ENCODE measurements at places on chromosomes 5 and 9.

DNA sequence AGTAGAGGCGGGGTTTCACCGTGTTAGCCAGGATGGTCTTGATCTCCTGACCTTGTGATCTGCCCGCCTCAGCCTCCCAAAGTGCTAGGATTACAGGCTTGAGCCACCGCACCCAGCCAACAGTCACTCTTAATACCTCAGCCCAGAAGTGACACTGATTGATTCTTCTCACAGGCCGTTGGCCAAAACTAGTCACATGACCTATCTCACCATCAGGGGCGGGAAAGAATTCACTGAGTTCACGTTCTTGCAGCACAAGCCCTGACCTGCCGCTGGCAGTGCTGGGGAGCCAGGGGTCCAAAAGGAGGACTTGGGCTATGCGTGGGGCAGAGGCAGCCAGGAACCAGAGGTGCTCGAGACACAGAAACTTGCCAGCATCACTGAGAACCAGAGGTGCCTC is 55.0 kb upstream of the CPLX2 start:
- DNase-seq, result no peak

DNA sequence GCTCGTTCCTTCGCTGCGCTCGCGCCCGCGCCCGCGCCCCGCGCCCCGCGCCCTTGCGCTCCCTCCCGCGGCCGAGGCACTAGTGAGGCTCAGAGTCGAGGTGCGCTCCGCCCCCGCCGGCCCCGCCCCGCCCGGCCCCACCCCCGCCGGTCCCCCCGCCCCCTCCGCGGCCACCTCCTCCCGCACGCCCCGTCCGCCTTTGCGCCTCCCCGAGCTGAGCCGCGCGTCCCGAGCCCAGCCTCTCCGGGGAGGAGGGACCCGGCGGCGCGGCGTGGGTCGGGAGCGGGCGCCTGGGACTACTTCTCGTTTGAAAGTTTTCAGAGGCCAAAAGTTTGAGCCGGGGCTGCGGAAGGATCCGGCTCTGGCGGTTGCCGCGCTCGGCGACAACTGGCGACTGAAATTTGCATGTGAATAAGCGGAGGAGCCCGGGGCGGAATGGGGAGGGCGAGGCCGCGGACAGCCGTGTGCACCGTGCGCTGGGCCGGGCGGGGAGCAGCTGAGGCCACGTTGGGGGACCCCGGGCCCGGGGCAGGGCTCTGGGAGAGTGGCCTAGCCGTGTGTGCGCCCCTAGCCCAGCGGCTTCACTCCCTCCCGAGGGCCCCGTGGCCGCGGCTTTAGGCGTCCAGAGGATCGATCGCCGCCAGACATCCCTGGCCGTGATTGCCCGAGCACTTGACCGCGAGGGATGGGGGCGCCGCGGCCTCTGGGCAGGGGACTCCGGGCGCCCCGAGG is at the start of gene NOTCH1:
Gene NOTCH1 (minus strand): TSS at position 84 of the 732 bp plus-strand sequence. CDS start 262 bp downstream, outside the sequence.
- peak; percentile 91 for DNase-seq

DNA sequence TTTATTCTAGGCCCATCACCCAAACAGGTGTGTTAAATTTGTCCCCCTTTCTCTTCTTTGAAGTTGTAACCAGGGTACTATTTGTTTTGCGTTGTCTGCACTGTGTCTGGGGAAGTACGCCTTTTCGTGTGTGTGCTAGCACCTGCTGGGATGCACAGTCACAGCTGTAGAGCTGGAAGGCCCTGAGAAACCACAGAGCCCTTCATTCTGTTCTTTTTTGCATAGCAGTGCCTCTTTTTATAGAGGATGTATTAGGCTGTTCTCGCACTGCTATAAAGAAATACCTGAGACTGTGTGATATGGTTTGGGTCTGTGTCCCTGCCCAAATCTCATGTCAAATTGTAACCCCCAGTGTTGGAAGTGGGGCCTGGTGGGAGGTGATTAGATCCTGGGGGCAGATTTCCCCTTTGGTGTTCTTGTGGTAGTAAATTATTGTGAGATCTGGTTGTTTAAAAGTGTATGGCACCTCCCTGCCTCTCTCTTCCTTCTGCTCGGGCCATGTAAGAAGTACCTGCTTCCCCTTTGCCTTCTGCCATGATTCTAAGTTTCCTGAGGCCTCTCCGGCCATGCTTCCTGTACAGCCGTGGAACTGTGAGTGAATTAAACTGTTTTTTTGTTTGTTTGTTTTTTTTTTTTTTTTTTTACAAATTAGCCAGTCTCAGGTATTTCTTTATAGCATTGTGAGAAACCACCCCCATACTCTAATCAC is 14.0 kb downstream of the SEC61B start:
- DNase-seq, result no peak

DNA sequence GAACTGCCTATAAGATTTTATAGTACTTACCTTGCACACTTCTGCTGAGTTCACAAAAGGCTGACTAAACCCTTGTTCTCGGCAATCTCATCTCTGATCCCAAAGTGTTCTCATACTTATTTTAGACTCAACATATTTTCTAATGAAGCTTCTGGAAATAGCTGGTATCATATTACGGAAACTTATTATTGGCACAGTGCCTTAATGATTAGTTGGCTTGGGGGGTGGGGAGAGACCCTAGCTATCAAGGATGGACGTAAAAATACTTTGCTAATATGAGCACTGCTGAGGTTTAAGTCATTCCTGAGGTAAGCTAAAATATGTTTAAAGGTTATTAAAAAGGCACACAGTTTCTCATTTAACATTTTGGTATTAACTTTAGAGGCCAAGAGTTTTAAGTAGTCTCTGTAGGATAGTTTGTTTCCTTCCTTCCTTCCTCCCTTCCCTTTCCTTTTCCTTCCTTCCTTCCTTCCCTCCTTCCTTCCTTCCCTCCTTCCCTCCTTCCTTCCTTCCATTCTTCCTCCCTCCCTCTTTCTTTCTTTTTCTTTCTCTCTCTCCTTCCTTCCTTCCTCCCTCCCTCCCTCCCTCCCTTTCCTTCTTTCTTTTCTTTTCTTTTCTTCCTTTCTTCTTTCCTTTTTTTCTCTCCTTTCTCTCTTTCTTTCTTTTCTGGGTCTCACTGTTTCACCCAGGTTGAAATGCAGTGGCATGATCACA is 31.5 kb downstream of the ZSWIM6 start:
- no peak for DNase-seq

GRCh38 chr5:154813736-154814135 is 36.7 kb downstream of the FAXDC2 start:
- peak; percentile 29 for DNase-seq

DNA sequence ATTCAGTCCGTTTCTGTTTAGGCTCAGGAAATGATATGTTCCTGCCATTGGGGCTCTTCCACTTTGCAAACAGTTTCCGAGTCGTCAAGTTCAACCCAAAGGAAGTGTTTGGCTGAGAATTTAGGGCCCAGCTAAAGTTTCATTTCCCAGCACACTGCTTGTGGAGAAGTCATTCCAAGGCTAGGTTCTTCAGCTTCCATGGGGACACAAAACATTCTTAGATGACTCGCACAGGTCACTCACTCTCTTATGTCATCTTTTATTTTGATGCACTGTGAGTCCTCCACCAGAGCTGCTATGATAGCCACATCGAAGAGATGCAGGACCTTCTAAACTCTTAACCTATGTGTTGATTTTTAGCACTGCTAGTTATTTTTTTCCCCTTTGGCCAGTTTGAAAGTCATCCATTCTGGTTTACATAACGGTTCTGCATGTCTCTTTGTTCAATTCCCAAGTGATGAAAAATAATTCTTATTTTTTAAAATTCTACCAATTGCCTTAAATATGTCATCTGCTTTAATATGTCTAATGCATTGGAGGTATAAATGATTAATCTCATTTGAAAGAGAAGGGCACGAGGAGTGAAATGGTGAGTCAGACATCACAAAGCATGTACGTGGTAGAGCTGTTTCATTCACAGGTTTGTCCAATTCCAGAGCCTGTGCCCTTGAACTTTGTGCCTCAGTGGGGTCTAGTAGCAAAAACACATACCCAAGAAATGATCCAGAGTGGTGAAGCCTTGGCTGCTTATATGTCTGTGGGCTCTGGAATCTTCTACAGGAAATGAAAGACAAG is 84.3 kb downstream of the ZNF462 start:
- DNase-seq, result no peak

- DNase-seq, result no peak
Measured at GRCh38 chr5:61806491-61807020, 474.5 kb downstream of the ZSWIM6 start.

- DNase-seq, result no peak
Measured at GRCh38 chr9:33619666-33620404, 95.8 kb downstream of the ANKRD18B start.

- DNase-seq, result peak; percentile 82
Measured at GRCh38 chr9:35616681-35617459, 1.3 kb downstream of the CD72 start.

DNA sequence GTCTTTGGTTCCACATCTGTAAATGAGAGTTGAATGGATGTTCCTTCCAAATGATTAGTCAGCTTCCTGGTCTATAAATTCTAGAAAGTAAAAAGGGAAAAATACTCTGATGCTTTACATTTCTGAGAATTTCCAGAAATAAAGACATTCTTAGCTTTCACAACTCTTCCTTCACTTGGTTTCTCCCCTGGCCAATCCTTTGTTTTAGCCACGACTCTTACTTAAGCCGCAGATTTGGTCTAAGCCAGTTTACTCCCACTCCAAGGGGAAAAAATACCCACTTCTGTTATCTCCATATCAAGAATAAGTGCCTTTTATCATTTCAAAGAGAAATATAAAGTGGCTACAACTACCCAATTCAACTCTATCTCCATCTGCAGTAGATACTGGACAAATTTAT is 29.7 kb downstream of the PWWP2A start:
- no peak for DNase-seq

- peak; percentile 27 for DNase-seq
Measured at GRCh38 chr9:91208837-91209236, 152.9 kb downstream of the AUH start.

DNA sequence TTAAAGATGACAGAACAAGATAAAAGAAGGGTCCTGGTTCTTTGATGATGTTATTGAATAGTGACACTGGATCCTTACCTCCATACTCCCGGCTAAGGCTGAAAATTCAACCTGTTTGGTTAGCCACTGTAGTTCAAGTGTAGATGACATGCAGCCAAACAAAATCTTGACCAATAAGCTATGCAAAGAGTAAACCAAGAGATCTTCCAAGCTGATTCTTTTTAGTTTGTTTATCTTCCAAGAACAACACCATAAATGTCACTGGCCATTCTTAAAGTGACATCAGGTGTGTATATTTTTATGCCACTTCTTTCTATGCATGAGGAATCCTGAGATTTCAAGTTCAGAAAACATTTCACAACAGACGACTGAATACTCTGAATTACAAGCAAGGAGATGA is 141.5 kb upstream of the FST start:
- DNase-seq, result no peak

DNA sequence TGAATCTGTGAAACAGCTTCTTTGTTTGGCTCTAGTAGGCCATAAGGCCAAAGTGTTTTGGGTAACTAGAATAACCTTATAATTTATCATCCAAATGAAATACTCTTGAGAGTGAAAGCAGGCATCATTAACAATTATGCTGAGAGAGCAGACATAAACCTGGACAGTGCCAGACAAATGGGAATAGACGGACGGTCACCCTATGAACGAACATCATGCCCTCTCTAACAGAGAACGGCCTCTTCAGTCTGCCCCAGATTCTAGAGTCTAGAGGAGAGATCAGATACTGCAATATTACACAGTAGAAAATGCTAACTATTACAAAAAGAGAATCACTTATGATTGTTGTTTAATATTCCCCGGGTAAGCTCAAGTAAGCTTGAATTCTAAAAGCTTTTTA is 68.5 kb downstream of the APBA1 start:
- DNase-seq, result no peak

- DNase-seq, result no peak
Measured at GRCh38 chr5:51273021-51273420, 110.2 kb upstream of the ISL1 start.

- DNase-seq, result no peak
Measured at GRCh38 chr5:55895346-55895745, 44.2 kb downstream of the IL31RA start.

- DNase-seq, result no peak
Measured at GRCh38 chr5:164868761-164869160, 1363.3 kb downstream of the MAT2B start.

GRCh38 chr9:76403352-76403751 is 9.1 kb upstream of the RFK start:
- DNase-seq, result peak; percentile 77

- DNase-seq, result no peak
Measured at GRCh38 chr9:106936680-106937079, 73.7 kb downstream of the ZNF462 start.

DNA sequence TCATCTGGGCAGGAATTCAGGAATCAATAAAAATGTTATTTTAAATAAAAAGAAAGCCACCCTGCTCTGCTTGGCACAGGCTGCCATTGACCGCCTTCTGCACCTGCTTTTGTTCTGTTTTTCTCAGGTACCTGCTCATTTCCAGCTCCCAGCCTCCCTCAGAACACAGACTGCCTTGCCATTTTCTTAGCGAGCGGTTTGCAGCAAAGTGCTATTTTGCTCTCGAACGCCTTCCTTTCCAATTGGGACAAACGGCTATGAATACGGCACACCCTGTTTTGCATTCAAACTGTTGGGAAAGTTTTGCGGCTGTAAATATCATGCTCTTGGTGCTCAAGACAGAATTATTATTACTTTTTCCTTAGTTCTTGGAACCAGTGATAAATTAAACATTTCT is 25.1 kb upstream of the FCN1 start:
- DNase-seq, result no peak

- no peak for DNase-seq
Measured at GRCh38 chr9:136309101-136309801, 5.4 kb upstream of the CCDC187 start.

DNA sequence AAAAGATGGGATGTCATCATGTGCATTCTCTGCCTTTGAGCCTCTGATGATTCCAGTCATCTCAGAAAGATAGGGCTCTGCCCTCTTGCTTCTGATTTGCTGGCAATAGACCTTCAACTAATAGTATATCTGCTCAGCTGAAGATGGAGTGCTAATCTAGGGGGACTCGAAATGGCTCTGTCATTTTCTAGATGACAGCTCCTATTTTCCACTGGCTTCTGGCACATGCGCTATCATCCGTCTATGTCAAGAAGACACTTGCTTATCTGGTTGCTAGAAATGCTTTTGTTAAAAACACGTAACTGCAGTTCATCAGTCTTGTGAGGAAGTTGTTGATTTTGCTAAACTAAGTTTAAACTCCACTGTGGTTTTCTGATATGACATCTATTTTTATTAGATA is 265.5 kb upstream of the ZNF608 start:
- DNase-seq, result no peak

- DNase-seq, result no peak
Measured at GRCh38 chr5:170141636-170142035, 35.9 kb downstream of the FOXI1 start.

DNA sequence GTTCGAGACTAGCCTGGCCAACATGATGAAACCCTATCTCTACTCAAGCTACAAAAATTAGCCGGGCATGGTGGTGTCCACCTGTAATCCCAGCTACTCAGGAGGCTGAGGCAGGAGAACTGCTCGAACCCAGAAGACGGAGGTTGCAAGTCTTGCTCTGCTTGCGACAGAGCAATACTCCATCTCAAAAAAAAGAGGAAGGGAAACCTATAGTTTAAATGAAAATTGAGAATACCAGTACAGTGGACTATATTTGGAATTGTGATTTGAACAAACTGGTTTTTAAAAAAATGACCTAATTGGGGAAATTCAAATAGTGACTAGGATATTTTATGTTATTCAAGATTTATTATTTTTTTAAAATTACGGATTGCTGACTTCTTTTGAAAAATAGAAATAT is 33.2 kb downstream of the DIAPH1 start:
- no peak for DNase-seq
